ENCODE measurements at places on chromosomes 13 and 19.

DNA sequence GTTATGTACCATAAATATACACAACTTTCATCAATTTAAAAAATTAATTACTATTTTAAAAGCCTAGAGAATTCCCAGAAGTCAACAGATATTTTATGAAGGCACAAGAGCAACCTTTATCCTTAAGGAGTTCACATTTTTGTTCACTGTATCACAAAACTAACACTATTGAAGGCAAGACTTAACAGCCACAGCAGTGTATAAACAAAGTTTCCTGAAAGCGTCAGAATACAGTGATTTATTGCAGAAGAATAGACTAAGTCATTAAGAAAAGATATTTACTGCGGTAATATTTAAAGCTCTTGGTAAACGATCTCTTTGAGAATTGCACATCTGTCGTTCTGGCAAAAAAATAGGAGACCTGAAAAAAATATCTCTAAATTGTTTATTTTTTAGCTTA lies 419.3 kb upstream of the NBEA start:
- no peak for DNase-seq

- DNase-seq = no peak
Measured at GRCh38 chr19:40284251-40284500, 969 bp downstream of the AKT2 start.

GRCh38 chr13:48001114-48001881 lies at the start of gene SUCLA2:
SUCLA2 (minus strand) TSS chr13:48001273; CDS start chr13:48001269, 4 bp downstream.
- DNase-seq = peak; percentile 93

- DNase-seq = no peak
Measured at GRCh38 chr19:33005440-33005839, 33.4 kb downstream of the FAAP24 start.

DNA sequence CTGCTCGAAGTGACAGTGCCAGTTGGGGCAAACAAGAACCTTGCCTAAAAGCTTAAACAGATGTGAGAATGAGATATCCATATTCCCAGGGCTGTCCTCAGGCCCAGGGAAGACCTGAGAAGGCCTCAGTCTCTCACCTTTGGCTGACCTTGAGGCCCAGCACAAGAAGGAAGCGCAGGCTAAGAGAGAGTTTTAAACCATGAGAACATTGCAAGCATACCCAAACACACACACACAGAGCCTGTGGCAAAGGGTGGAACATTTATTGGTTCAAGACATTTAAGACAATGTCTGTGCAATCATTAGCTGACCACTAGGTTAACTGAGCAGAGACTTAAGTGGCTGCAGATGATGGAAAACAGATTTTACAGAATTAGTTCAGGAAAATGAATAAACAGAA lies 248.2 kb downstream of the NBEA start:
- DNase-seq = no peak

Measured in myocyte (in vitro differentiated cells).